ENCODE measurements at places on chromosomes 6 and 20. TPM values are rescaled to one million over a fixed set of nuclear protein-coding genes. Genes with fewer than 3 reads are reported as not detected.

KHDC1L gene
- total RNA-seq, result not detected

ARMH2 gene
- total RNA-seq, result 4.5 TPM

DNA sequence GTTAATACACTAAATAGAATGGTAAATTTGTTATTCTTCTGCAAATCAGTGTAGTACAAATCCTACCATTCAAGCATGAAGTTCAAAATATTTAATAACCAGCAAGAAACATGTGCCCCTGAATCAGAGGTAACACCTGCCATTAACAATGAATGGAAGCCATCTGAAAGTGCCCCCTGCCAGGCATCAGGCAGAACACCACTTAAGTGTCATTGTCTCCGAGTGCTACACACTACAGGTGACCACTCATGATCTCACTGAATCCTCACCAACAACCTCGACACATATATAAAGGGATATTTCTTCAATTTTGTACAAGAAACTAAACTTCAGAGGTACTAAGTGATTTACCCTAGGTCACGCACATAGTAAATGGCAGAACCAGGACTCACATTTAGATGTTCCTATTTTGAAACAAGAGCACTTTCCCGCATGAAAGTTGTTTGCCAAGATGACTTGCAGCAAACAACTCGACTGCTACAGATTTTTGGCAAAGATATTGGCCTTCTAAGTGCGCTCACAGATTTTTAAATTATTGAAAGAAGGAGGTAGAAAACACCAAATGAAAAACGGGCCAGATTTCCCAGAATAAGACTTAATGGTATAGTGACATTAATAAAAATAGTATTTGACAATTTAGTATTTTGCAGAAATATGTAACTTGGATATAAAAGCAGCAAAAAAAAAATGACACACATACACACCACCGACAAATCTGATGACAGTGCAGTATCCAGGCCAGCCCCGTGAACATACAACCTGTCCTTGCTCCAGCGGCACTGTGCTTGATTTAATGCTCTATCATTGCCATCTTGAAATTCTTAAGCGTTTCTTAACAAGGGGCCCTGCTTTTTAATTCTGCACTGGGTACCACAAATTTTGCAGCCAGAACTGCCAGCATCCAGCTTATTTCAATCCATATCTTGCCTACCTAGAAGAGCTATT lies 274.5 kb downstream of the ALDH8A1 start:
- H3K27ac ChIP-seq, result no peak overlapping the region
- H3K4me1 ChIP-seq, result no peaks in the 10 kb centered on the region
- H3K27me3 ChIP-seq, result no peaks in the 10 kb centered on the region
- no peaks in the 10 kb centered on the region for H3K36me3 ChIP-seq
- no peak for DNase-seq

DNA sequence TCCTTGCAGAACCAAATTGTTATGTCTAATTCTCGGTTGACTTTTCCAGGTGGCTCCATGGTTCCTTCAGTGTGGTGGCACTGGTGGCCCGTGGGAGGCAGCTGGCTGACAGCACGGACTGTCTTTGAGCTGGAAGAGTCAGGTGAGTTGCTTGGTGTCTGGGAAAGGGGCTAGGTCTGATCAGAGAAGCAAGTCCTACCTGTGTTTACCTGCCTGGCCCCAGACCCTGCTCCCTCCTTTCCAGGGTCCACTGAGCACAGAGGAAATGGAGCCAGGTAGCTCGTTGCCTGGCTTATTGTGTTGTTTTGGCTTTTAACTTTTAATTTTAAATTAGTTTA lies 111.8 kb downstream of the BANF2 start:
- H3K4me1 ChIP-seq, result no peaks in the 10 kb centered on the region
- no peaks in the 10 kb centered on the region for H3K27me3 ChIP-seq
- no peak for DNase-seq
- no peak overlapping the region for H3K4me3 ChIP-seq
- H3K27ac ChIP-seq, result no peak overlapping the region

DNA sequence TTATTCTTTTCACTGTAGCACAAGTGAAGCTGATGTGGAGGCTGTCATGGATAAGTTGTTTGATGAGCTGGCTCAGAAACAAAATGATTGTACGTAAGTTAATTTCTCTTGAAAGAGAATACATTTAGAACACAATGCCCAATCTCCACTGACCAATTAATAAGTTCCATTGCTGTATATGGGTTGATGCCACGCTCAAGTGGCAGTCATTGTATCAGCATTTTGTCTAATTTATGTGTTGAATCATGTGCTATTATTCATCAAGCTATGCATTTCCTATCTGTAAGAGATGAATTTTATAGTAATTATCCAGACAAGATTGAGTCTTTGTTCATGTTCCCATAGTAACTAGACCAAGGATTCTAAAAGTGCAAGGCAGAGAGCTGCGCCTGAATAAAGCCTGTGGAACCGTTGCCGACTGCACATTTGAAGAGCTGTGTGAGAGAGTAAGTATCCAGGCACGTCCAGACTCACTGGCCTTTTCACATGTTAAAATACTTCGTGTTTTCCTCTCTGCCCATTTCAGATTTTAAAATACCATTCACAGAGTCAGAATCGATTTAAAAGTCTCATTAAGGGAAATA lies 83.8 kb upstream of the FOXO3 start:
- no peak overlapping the region for H3K4me3 ChIP-seq
- DNase-seq, result no peak
- peaks cover 39% of the 10 kb centered on the region for H3K36me3 ChIP-seq
- no peak overlapping the region for H3K27ac ChIP-seq
- no peaks in the 10 kb centered on the region for H3K4me1 ChIP-seq

DNA sequence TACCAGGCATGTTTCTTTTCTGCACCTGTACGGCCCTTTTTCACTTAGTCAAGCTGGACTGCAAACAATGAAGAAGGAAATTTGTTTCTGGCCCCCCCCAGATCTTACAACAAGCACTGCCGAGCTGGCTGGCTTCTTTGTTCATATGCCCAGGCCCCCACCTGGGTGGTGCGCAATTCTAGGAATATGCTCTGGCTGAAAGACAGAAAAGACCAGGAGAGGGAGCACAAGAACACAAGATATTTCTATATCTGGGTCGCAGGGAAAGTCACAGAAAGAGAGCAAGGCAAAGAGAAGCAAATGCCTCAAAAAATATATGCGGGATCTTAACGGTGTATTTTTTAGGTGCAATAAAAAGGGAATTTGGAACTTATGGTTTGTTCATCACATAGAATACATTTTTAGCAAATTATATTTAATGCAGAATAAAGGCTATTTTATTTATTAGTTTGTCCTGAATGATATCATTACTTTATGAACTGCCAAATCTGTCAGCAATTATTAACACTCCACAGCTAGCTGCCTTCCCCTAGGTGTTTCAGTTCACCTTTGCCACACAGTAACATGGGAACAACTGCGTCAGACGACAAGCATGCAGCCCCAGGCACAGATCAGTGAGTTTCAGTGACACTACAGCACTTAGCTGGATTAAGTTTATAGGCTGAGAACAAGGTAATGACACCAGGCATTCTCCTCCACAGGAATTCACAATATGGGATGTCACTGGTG lies 76.5 kb downstream of the GJA10 start:
- H3K4me1 ChIP-seq, result peaks cover 28% of the 10 kb centered on the region
- DNase-seq, result no peak
- H3K27ac ChIP-seq, result no peak overlapping the region
- H3K27me3 ChIP-seq, result no peaks in the 10 kb centered on the region
- no peak overlapping the region for H3K4me3 ChIP-seq

GRCh38 chr6:43478008-43478372 lies 620 bp downstream of the TJAP1 start:
- peak overlapping the region; percentile 96 for H3K4me3 ChIP-seq
- H3K4me1 ChIP-seq, result peaks cover 40% of the 10 kb centered on the region

GRCh38 chr6:56368491-56368890 lies 121.1 kb upstream of the COL21A1 start:
- no peak overlapping the region for H3K27ac ChIP-seq
- no peak for DNase-seq
- H3K4me3 ChIP-seq, result no peak overlapping the region
- peaks cover 7% of the 10 kb centered on the region for H3K4me1 ChIP-seq
- H3K27me3 ChIP-seq, result no peaks in the 10 kb centered on the region
- H3K36me3 ChIP-seq, result no peaks in the 10 kb centered on the region

GRCh38 chr6:17012421-17013225 lies 89.2 kb upstream of the STMND1 start:
- H3K4me3 ChIP-seq, result no peak overlapping the region
- peaks cover 2% of the 10 kb centered on the region for H3K4me1 ChIP-seq
- DNase-seq, result no peak
- no peak overlapping the region for H3K27ac ChIP-seq
- no peaks in the 10 kb centered on the region for H3K36me3 ChIP-seq

DNA sequence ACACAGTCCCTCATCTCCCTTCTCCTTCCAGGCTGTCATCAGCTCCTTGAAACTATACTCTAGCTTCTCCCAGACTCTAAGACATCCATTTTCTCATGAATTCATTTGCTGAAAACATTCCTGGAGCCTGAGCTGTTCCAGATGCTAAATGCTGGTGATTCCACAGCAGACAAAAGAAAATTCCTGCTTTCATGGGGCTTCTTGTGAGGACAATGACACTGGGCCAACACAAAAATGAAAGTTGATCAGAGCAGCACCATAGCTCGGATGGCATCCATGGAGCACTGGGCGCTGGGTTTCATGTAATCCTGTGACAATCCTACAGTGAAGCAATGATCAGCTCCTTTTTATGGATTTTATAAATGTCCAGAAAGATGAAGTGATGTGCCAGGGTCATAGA lies 47.4 kb upstream of the STX16 start:
- no peaks in the 10 kb centered on the region for H3K4me1 ChIP-seq
- no peak overlapping the region for H3K27ac ChIP-seq
- DNase-seq, result no peak
- no peaks in the 10 kb centered on the region for H3K36me3 ChIP-seq
- H3K27me3 ChIP-seq, result no peaks in the 10 kb centered on the region

- no peaks in the 10 kb centered on the region for H3K36me3 ChIP-seq
- no peak overlapping the region for H3K4me3 ChIP-seq
- H3K27me3 ChIP-seq, result no peaks in the 10 kb centered on the region
- DNase-seq, result no peak
- no peak overlapping the region for H3K27ac ChIP-seq
- no peaks in the 10 kb centered on the region for H3K4me1 ChIP-seq
Measured at GRCh38 chr6:113779656-113780055, 77.5 kb upstream of the MARCKS start.

DNA sequence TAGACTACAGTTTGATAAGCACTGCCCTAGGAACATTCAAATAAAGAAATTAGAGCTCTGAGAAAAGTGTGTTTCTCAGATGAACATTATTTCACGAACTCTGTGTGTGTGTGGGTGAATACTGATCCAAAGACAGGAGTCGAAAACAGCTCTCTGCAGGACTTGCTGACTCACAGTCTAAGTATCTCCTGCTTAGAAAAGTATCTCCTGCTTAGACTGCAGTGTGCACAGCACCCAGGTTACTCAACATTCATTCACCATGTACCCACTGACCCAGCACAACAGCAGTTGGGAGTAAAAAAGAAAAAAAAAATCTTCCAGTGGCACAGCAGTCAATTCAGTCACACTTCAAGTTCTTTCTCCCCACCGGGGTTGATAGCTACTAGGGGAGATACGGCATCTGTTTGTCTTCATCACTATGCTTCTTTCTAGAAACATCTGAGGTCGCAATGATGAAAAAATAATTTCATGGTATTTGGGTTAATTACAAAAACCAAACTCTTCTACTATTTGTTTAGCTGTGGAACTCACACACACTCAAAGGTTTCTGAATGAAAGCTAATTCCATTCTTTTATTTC lies 48.0 kb downstream of the GCLC start:
- no peaks in the 10 kb centered on the region for H3K27me3 ChIP-seq
- no peak overlapping the region for H3K27ac ChIP-seq
- no peaks in the 10 kb centered on the region for H3K4me1 ChIP-seq
- DNase-seq, result no peak
- H3K36me3 ChIP-seq, result peaks cover 36% of the 10 kb centered on the region

DNA sequence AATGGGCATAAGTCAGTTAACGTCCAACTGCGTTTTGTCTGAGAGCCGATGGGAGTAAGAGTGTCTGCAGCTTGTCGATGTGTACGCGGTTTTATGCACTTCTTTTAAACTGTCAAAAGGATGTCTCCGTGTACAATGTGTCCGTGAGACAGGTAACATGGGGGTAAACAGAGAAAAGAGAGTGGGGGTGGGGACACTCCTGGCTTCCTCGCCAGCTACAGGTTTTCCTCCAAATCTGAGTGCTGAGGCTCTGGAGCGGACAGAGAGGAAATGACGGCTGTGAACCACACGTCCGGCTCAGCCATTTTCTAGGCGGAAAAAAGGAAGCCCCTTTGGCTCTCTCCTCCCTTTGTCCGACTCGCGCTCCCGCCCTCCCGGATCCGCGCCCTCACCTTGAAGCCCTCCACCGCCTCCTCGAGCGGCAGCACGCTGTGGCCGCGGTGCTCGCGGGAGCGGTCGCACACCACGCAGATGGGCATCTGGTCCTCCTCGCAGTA lies 916 bp downstream of the TRIM27 start:
- H3K4me3 ChIP-seq, result peak overlapping the region; percentile 96
- H3K4me1 ChIP-seq, result peaks cover 11% of the 10 kb centered on the region
- peak; percentile 38 for DNase-seq
- peaks cover 42% of the 10 kb centered on the region for H3K36me3 ChIP-seq
- no peaks in the 10 kb centered on the region for H3K27me3 ChIP-seq
- H3K27ac ChIP-seq, result peak overlapping the region; percentile 85

GRCh38 chr6:89186762-89187161 lies 30.4 kb downstream of the GABRR1 start:
- H3K36me3 ChIP-seq, result no peaks in the 10 kb centered on the region
- H3K27me3 ChIP-seq, result no peaks in the 10 kb centered on the region
- H3K27ac ChIP-seq, result no peak overlapping the region

DNA sequence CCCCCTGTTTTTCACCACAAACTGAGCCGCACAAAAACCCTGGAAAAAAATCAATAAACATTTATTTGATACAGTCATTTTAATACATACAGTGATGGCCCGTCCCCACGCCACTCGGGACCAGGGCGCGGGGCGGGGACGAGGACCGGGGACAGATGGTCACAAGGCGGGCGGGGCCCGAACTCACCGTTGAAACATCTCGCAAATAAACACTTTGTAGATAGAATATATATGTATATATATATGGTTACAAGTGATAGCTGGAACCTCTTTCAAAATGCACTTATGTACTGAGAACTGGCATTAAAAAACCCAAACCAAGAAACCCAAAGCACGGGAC lies 418 bp upstream of the UCKL1 start:
- DNase-seq, result no peak
- H3K4me3 ChIP-seq, result peak overlapping the region; percentile 85

DNA sequence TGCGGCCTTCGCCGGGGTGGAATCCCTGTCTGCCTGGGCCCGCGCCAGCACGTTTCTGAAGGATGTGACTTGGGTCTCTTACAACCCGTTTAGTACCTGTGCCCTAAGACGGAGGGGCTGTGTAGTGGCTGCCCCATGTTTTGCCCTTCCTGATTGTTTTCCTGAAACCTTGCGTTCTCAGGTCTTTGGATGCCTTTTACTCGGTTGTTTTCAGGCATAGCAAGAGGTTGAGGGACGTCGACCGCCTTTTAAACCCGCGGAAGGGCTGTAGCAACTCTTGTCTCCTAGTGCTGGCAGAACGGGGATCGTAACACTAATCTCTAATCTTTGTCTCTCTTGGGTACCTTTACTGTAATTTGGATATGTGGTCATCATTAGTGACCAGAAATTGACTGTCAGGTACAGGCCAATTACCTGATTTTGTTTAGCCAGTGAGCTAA lies 706 bp upstream of the NANP start:
- H3K27ac ChIP-seq, result peak overlapping the region; percentile 94
- no peaks in the 10 kb centered on the region for H3K27me3 ChIP-seq
- H3K4me3 ChIP-seq, result peak overlapping the region; percentile 95
- H3K4me1 ChIP-seq, result peaks cover 18% of the 10 kb centered on the region
- H3K36me3 ChIP-seq, result peaks cover 2% of the 10 kb centered on the region

- no peaks in the 10 kb centered on the region for H3K27me3 ChIP-seq
- DNase-seq, result no peak
- no peaks in the 10 kb centered on the region for H3K36me3 ChIP-seq
- H3K4me1 ChIP-seq, result no peaks in the 10 kb centered on the region
Measured at GRCh38 chr6:10901770-10902169, 14.9 kb downstream of the SYCP2L start.
